ENCODE measurements at places on chromosomes 5 and 9.

DNA sequence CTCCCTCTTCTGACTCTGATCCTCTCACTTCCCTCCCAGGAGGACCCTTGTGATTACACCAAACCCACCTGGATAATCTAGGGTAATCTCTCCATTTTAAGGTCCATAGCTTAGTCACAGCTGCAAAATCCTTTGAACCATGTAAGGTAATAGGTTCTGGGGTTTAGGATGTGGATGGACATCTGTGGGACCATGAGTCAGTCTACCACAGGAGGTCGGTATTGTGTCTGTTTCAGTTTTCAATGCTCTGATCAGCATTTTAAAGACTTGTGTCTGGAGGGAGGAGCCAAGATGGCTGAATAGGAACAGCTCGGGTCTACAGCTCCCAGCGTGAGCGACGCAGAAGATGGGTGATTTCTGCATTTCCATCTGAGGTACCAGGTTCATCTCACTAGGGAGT, 112.6 kb downstream of the CAVIN4 start:
- DNase-seq, result no peak

GRCh38 chr5:158120760-158121159, 261.8 kb upstream of the CLINT1 start:
- no peak for DNase-seq

- no peak for DNase-seq
Observed at GRCh38 chr9:109707355-109707754, 72.6 kb upstream of the PALM2AKAP2 start.

GRCh38 chr5:138595180-138595795, 20.1 kb upstream of the HSPA9 start:
- DNase-seq, result no peak

- DNase-seq, result no peak
Observed at GRCh38 chr5:96180684-96181435, 219.2 kb upstream of the ELL2 start.

- DNase-seq, result no peak
Observed at GRCh38 chr9:98191671-98192502, 550 bp downstream of the CORO2A start.

DNA sequence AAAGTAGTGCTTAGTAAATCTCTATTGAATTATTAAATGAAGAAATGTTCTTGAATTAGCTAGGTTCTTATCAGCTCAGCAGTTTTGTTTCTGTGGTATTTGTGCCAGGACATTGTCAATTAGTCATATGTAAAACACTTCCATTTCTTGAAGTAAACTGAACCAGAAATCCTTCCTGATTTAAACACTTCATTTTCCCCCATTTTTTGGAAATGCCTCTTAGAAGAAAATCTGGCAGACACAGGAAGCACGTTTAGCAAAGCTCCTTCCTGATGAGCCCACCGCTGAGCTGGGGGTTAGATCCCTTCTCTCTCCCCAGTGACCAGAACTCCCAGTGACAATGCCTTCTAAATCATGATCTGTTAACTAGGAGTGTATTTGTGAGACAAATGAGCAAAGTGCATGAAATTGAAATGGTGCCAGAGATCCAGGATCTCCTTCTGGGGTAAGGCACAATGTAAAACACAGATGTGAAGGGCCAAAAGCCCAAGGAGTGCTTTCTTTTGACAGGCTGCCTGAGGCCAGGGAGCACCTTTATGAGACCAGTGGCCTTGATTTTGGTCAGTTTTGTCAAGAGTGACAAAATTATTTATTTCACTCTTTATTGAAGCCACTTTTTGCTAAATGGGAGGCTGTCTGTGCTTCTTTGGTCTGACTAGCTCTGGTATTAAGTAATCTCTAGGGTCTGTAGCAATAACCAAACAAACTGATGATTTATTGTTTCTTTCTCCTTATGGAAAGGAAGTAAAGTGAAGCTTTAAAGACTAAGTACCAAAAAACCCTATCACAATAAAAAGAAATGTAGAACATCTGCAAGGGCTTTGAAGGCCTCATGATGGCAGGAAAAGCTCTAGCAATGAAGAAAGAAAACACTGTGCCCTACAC, 25.5 kb upstream of the RUSC2 start:
- DNase-seq, result no peak

DNA sequence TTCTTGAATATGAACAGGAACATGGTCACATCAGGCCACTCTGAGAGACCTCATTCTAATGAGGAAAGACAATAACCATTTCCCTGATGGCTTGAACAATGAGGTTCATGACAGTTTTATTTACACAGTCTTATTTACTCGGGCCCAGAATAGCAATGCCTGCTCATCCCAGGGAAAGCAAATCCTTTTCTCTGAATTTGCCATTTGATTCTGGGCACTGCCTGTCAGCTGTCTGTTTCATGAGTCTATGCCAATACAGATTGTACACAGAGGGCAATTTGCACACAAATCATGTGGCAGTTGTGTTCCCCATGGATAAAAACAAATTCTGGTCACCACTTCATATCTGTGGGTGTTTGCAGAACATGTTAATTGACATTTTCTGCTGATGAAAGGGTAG, 492.5 kb downstream of the ACTL7B start:
- no peak for DNase-seq

GRCh38 chr9:981491-981898, 5.0 kb downstream of the DMRT3 start:
- DNase-seq, result no peak

- no peak for DNase-seq
Observed at GRCh38 chr9:96344458-96345180, 38.9 kb downstream of the SLC35D2 start.

- DNase-seq, result no peak
Observed at GRCh38 chr5:65482736-65483545, 1.2 kb upstream of the ADAMTS6 start.

- DNase-seq, result no peak
Observed at GRCh38 chr5:37214550-37214949, 34.6 kb downstream of the CPLANE1 start.

DNA sequence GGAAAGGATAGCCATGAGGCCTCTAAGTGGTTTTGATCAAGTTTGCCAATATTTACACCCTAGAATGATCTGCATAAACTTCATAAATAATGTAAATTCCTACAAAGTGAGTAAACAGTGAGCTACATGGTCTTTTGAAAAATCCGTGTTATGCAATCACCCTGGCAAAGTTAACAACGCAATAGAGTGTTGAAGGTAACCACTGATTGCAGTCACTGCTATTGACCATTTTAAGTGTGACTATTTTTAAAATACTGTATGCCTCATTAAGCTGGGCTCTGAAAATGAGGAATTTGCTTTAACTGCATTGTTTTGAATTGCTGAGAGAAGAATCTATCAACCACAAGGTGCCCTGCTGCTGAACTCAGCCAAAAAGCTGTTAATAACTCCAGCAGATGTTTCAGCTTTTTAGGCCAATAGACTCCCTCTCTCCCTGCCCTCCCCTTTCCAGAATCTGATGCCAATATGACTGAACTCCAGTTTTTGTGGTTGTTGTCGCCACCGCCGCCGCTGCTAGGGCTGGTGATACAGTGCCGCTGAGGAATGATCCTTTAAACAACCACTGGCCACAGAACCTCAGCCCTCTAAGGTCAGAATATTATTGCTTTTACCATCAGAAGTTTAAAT, 35.3 kb upstream of the SMARCA2 start:
- DNase-seq, result no peak

DNA sequence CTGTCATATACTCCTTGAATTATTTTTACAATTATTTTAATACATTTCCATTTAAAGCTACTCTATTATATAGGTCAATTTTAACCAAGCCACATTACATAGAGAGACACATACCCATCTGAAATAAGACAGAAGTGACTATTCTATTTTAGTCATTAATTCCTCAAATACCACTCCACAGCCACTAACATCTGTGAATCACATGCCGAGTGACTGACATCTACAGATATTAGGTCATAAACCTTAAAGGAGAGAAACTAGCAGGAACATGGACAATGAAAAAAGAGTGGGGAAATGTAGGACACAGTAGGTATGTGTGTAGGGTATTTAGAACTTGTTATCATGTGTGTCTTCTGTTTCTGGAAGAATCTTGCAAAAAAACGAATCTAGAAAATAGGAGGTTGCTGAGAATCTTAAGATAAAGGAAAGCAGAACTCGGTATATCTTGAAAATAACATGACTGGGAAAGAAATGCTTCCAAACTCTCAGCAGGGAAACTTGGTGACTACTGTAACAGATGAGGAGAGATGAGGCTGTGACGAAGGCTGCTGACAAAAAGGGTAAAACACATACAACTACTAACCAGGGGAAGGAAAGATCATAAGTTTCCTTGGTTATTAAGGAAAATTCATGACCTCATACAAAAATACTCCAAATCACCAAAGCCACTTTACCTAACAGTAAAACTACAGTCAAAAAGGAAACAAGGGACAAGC, 84.6 kb downstream of the PLPP1 start:
- no peak for DNase-seq

GRCh38 chr9:83479765-83480164, 58.4 kb downstream of the FRMD3 start:
- no peak for DNase-seq

DNA sequence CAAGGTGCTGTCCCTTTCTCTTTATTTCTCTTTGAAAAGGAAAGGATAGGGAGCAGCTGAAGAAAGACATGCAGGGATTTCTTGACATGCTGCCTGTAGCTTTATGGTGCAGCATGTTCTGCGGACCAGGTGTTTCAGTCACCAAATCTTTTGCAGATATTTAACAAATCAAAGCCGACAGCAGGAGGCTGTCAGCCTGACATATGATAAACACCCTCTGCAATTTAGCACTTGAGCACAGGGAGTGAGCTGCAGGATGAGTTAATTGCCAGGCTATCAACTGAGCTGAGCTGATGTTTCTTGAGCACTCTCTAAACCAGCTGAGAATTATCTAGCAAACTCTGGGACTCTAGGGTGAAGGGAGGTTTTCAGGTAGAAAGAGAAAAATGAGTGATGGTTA, 212.8 kb upstream of the ATP10B start:
- no peak for DNase-seq

- no peak for DNase-seq
Observed at GRCh38 chr5:1318659-1319251, 23.9 kb upstream of the TERT start.

- DNase-seq, result no peak
Observed at GRCh38 chr5:151551985-151552384, 39.1 kb downstream of the FAT2 start.
